Choroid plexus epithelial cell (primary cell): ENCODE measurements at places on chromosomes 6 and 20.
A peak's percentile ranks its signal among the peaks of the same experiment; 100 is the strongest.

- peak; percentile 4 for DNase-seq
Measured at GRCh38 chr6:65231616-65232015, 475.4 kb downstream of the EYS start.

DNA sequence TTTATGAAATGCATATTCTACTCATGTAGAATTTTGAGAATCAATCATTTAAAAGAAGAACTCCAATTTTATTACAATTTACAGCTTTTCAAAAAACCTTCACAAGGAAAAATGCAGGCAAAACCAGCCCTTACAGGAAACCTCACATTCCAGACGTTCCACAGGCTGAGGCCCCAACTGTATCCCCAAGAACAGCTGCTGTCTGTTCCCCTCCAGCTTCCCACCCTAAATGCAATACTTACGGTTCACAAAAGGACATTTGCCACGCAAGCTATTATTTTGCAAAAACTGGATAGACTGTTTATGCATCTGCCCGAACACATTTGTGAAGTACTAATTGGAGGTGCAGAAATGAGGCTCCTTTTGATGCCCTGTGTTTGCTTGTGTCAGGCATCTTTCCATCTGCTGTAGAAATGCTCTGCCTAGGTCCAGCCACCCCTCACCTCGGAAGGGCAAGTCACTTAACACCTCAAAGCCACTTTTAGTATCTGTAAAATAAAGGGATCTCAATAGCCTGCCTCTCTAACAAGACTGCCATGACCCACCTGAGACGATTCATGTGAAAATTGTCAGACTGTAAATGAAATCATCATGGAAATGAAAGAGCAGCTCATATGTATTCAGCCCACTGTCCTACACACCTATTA lies 26.5 kb downstream of the PDE10A start:
- DNase-seq: peak; percentile 92

DNA sequence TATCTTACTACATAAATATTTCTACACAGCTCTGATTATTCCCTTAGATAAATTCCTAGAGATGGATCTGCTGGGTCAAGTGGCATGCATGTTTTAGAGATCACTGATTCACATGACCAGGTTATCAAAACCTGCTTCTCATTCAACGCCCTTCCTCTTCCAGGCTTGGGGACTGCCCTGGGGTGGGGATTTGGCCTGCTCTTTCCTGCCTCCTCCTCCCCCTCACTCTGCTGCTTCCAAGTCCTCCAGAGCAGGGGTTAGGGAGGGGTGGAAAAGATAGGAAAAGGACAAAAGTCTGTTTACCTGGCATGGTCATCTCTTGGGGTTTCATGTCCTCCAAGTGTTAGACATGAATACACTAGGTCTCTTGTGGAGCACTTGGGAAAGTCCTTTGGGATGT lies 105.6 kb upstream of the GPR6 start:
- no peak for DNase-seq

DNA sequence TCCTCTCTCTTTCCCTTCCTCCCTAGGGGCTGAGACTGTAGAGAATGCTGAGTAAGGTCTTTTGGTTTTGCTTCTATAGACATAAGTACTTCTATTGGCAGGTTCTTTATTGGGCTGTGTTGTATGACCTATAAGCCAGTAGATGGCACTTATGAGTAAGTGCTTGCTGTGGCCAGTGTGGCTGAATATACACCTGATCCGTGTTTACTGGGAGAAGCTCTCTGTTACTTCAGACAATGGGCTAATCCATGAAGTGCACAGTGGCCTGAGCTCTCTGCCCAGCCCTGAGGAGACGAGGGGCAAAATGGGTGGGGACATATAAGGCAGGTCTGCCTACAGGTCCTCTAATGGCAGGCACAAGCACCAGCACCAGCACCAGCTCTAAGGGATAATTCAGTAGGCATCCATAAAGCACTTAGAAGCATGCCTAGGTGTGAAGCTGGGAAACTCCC lies 610.3 kb downstream of the RNF144B start:
- DNase-seq: peak; percentile 80

GRCh38 chr20:63293871-63294535 lies 1.0 kb downstream of the COL20A1 start:
- no peak for DNase-seq

DNA sequence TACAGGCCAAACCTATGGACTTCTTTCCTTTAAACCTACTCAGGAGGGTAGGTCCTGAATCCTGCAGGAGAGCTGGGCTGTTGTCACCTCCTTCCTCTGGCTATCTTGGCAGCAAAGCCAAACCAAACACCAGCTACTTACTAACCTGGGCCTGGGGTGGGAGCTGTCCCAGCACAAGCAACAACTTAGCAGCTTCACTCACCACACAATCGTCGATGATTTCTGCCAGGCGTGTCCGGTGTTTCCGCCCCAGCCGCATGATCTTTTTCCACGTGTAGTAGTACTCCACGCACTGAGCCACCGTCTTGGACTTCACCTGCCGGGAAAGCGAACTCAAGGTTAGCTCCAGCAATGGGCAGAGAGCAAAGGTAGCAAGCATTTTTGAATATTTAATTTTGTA lies 25.4 kb upstream of the MRPS10 start:
- no peak for DNase-seq

DNA sequence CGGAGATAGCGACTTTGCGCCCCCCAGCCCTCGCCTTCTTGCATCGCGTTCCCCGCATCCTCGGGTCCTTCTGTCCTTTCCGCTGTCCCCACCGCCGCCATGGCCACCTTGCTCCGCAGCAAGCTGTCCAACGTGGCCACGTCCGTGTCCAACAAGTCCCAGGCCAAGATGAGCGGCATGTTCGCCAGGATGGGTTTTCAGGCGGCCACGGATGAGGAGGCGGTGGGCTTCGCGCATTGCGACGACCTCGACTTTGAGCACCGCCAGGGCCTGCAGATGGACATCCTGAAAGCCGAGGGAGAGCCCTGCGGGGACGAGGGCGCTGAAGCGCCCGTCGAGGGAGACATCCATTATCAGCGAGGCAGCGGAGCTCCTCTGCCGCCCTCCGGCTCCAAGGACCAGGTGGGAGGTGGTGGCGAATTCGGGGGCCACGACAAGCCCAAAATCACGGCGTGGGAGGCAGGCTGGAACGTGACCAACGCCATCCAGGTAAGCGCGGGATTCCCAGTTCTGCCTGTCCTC lies 401 bp downstream of the SLC32A1 start:
- DNase-seq: no peak
